Hypothalamus (tissue), 51 donors: ENCODE measurements at places on chromosomes 3 and 15.

GRCh38 chr15:40340740-40341400 is at the start of gene CCDC9B:
TSS of gene CCDC9B (minus strand) at chr15:40340939. CDS start at chr15:40340819, 120 bp downstream.
- peak; percentile 87 for DNase-seq

DNA sequence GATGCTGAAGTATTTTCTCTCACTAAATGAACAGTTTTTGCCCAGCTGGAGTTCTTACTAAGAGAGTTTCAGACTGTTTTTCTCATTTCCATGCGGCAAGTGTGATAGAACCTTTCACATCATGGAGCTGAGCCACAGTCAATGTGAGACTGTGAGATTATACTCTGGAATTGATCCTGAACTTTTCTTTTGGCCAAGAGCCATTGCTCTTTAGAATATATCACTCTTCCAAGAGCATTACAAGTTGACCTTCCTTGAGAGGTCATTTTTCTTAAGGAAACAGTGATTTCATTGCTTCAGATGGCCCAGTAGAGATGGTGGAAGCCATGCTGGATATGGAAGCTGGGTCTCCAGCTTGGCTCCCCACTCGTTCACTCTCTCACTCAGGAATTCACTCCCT is 212.9 kb upstream of the UMPS start:
- no peak for DNase-seq

DNA sequence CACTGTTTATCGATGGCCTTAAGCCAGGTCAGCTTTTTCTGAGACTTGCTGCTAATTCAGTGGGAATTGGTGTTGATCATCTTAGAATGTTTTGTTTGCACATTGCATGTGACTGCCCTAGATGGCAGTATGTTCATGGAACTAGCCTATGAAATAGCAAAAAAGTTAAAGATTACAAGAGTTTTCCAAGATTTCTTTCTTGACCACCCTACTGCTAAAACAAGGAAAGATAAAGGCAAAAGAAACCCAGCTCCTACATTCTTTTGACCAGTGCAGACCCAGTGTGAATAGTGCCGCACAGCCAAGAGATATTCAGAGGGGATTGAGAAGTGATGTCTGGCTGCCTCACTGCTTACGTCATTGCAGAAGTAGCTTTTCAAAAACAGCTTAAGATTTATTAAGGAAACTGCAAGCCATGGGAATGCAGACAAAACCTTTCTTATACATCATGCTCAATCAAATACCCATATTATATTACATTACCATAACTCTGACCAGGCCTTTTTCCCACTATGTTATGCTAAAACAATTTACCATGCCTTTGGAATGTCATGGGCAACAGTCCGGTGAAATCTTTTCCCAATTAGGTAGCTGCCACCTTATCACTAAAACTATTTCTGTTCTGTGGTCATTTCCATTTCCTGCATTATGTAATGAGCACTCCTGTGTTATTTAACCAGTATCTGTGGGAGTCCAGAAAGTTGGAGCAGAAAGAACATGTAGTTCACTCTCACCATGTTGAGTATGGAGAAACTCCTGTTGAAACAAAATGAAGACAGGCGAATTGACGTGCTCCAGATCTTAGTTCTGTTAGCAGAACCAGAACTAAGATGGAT is 6.0 kb downstream of the PHLDB2 start:
- DNase-seq = no peak

GRCh38 chr3:197355713-197356112 is 57.3 kb upstream of the DLG1 start:
- no peak for DNase-seq

DNA sequence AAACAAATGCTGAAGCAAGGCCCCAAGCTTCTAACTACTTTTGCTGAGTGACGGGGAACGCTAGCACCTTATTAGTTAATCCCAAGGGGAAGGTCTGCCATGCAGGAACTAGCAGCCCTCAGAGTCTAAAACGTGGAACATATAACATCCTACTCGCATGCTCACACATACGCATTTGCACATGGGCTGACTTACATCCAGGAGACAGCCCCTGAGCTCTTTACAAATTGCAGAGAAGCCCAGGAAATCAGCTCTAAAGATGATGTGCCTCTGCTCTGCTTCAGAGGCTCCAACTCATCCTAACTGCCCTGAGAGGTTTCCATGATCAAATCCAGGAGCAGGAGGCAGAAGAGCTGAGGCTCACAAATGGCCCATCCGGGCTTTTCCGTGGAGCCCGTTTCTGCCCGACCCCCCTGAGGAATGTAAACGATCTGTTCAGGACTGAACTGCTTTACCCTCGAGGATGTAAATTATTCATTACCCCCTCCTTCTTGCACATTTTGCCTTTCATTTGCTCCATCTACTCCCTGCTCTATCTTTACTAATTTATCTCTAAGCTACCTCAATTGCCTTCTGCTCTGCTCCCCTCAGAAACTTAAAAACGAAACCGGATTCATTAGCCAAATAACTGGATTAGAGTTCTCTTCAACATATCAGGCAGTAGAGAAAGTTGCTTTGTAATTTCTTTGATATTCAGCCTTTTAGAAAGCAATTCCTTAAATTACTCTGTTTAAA is 141.9 kb upstream of the CCDC54 start:
- no peak for DNase-seq

DNA sequence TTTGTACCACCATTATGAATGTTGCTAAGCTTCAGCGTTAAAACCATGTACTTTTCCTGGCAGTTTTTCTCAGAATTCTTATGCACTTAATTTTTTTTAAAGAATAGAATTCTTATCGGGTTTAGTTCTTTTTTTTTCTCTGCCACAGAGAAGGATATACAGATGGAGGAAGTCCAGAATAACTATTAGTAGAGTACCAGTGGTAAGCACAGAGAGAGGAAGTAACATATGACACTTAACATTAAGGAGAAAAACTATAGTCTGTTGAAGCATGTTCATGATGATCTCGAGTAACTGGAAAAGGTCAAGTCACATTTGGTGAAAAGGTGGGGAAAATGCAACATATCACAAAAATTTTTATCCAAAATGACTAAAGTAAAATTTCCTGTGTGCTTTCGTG is 68.9 kb downstream of the RNF13 start:
- DNase-seq = no peak

- no peak for DNase-seq
Observed at GRCh38 chr15:52021128-52021671, 2.2 kb downstream of the MAPK6 start.

- no peak for DNase-seq
Observed at GRCh38 chr15:35784745-35785144, 238.8 kb upstream of the DPH6 start.

DNA sequence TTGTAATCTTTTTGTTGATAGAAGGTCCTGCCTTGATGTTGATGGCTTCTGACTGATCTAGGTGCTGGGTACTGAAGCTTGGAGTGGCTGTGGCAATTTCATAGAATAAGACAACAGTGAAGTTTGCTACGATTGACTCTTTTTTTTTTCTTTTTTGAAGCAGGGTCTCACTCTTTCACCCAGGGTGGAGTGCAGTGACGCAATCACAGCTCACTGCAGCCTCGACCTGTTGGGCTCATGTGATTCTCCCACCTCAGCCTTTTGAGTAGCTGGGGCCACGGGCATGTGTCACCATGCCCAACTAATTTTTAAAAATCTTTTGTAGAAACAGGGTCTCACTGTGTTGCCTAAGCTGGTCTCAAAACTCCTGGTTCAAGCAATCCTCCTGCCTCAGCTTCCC is 14.2 kb downstream of the ARID3B start:
- no peak for DNase-seq
